ENCODE measurements at places on chromosomes 4 and X.

DNA sequence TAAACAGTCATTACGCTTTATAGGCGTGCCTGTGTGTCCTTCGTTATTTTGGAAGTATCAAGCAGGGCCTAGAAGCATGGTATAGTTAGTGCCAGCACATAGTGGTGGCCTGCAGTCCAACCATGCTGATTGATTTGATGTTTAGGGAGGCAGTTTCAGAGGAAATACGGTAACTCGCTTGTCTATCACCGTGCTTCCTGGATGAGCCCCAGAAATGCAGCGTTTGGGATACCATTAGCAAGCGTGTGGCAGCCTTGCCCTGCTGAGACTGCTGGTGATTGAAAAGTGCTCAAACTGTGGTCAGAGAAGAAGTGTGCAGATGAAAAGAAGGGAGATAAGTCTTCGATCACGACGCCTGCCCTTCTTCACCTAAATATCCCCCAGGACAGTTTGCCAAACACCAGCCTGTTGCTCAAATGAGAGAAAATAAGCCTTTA lies 158.4 kb downstream of the CHIC2 start:
- DNase-seq, result no peak

DNA sequence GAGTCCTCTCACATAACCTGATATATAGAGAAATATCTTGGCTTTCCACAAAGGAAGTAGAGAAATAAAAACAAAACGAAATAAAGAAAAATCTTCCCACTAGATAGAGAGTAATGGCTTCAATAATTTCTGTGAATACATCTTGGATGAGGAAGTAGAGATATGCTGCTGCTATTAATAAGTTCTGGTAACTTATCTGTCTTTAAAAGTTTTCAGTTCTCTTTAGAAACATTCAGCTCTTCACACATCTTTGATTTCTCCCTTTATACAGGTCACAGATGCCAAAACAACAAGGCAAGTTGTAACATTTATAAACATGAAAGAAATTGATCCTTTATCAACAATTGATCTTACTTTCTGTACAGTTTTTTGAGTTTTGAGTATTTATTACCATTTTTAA lies 615.8 kb downstream of the TRAM1L1 start:
- no peak for DNase-seq

DNA sequence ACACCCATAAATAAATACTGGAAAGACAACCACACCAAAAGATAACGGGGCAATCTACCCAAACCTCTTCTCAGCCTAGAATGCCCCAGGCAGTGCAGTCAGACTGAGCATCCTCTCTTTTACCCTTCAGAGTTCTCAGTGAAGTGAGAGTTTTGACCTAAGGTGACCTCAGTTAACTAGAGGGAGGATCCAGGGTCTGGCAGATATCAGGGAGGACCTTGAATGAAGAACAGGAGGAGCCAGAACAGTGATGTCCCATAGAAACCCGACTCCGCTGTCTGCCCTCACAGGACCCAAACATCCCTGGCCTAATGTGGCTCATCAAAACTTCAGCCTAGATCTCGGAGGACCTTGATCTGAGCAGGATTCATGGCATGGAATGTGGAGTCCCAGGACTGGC lies at the start of gene MAGEB3:
TSS of gene MAGEB3 (plus strand) at position 263 of the 400 bp plus-strand sequence. CDS start 5,268 bp downstream, outside the sequence.
- DNase-seq, result no peak

DNA sequence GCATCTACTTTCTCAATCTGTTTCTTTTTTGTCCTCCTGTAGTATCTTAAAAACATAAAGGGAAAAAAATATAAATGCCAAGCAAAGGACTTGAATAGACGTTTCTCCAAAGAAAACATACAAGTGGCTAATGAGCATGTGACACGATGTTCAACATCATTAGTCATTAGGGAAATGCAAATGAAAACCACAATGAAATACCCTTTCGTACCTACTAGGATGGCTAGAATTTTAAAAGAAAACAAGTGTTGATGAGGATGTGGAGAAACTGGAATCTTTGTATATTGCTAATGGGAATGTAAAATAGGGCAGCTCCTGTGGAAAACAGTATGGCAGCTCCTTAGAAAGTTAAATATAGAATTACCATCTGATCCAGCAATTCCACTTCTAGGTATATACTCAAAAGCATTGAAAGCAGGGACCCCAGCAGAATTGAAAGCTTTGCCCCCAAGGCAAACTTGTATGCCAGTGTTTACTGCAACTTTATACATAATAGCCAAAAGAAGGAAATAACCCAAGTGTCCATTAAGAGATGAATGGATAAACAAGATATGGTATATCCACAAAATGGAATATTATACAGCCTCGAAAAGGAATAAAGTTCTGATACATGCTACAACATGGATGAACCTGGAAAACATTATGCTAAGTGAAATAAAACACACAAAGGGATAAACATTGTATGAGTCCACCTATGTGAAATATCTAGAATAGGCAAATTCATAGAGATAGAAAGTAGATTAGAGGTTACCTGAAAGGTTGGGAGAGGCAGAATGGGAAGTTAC lies 138.3 kb downstream of the SH3KBP1 start:
- no peak for DNase-seq

DNA sequence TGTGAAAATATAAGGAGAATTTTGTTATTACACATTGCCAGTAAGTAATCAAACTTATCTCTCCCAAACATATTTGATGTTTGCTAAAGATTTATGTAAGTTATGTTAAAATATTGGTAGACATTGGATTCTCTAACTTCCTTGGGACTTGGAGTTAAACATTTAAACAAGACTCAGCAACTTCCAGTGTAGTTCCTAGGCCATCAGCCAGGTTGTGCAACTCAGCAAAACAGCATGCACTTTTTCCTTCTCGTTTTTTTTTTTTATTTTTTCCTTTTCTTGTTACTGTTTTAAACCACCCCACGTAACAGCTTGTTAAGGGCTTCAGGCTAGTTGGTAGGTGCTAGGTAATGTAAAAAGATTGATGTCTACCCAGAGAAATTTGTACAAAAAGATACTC lies 510.4 kb downstream of the ANKRD50 start:
- DNase-seq, result no peak

GRCh38 chr4:82780170-82780751 lies 18.3 kb downstream of the SCD5 start:
- no peak for DNase-seq

DNA sequence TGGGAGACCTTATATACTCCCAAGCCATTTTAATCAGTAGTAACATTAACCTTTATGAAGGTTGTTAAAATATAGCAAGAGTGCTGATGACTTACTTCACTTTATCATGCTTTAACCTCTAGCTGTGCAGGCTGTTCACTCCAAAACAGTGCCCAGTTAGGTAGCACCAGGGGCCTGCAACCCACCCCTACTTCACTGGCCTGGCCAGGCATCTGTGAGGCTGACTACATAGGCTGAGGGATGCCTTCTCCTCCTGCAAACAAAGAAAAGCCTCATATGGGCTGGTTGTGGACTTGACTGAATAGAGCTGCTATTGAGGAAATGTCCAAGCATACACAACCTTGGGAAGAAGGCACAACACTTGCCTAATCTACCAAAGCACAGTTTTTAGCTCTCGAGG lies 172.8 kb downstream of the SHROOM3 start:
- no peak for DNase-seq

- DNase-seq, result no peak
Observed at GRCh38 chr4:88743696-88744095, 46.1 kb upstream of the NAP1L5 start.

- no peak for DNase-seq
Observed at GRCh38 chr4:24980064-24980690, 50.6 kb downstream of the LGI2 start.

DNA sequence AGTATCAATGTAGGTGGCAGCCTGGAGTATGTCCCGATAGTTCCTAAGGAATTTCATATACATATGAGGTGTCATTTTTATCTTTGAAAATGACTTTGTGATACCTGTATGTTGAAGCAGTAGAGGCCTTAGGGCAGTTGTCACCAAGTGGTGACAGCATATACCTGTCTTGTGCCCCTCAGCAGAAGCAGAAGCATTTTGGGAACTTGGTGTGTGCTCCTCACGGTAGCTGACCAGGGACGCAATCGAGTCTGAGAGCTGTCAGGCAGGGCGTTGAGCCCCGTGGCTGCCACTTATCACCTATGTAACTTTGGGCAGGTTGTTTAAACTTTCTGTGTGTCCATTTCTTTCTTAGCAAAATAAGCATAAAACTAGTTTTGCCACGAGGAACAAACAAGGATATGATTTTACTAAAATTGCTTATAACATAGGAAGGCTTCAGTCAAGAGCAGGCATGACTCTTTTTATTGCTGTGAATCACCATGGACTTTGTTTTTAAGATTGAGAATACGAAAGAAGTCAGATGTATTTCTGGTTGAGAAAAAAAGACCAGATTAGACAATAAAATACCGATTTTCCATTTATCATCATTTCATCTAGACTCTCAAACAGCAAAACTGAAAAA lies 161.5 kb downstream of the CPE start:
- DNase-seq, result peak; percentile 29

- no peak for DNase-seq
Observed at GRCh38 chrX:131217989-131218388, 71.1 kb downstream of the IGSF1 start.

GRCh38 chr4:29588617-29589016 lies 1131.6 kb upstream of the PCDH7 start:
- no peak for DNase-seq

DNA sequence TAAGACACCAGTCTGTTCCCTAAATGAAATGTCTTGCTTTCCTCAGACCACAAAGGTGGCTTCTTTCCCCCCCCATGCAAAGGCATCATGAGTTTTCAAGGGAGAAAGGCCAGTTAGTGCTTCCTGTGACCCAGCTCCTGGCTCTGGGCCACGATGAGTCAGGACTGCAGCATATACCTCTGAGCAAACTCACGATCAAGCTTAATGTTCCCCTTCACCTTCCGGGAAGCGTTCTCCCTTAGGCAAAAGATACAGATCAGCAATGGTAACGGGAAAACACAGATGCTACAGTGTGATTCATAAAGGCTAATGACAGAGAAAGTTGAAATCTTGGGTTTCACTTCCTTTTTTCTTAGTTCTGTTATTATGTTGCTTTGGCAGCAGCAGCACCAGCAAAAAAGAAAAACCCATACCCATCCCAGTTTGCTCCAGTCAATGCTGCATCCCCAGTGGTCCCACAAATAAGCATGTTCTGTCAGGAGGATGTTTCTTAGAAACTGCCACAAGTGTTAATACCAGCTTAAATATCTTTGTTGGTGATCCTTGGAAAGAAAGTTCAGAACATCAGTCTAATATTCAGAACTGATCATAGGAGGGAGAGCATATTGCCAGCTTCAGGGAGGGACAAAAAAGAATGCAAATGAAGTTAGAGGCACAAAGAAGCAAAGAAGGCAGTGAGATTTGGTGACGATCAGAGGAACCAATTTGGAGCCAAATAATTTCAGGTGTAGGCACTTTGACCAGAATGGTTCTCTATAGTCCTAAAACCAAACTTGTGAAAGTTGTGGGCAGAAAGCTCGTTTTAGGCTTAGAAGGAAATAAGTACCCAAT lies 41.2 kb downstream of the LONRF3 start:
- no peak for DNase-seq

DNA sequence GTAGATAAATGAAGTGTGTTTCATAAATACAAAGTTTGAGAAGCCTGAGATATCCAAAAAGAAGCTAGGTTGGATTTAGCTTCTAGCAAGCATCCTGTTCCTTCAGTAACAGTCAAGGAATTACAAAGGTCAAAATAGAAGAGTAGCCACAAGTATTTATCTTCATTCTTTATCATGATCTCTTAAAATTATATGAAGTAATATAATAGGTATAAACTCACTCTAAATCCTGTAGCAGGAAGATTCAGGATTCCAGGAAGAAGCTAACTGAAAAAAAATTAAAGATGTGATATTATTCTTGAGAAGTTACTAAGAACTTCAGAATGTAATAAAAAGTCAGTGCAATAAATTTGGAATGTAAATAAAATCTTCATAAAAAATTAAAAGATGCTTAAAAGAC lies 31.1 kb upstream of the RXFP1 start:
- DNase-seq, result no peak

- DNase-seq, result no peak
Observed at GRCh38 chr4:116020141-116020722, 906.8 kb upstream of the NDST4 start.

DNA sequence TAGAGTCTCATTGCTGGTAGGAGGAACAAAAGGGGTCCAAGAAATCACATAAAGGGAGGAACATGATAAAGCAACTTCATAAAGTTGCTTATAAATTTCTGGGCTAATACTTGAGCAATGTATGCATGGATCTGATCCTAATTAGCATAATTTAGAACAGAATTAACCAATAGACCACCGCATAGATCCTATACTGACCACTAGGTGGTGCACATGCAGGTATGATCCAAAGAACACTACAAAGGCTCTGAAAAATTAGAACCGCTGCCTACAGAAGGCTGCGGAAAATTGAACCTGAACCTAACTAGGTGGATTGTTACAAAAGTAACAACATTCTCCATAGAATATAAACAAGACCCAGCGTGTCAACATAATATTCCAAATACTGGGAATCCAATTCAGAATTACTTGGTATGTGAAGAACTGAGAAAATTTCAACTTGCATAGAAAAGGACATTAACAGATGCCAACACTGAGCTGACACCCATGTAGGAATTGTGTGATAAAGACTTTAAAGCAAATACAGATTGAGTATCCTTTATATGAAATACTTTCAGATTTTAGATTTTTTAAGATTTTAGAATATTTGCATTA lies 23.3 kb downstream of the BRCC3 start:
- DNase-seq, result no peak

- no peak for DNase-seq
Observed at GRCh38 chr4:89619206-89619962, 217.6 kb downstream of the SNCA start.

All from activated naive CD8-positive, alpha-beta T cell treated with anti-CD3 and anti-CD28 coated beads, Interleukin-2, amount 10 ng/mL, durations not matched to agents 7 days and 5 days (primary cell).